ENCODE measurements at places on chromosomes 3 and 15.
A peak's percentile ranks its signal among the peaks of the same experiment; 100 is the strongest.

- DNase-seq = no peak
Observed at GRCh38 chr15:93587059-93587521, 498.1 kb upstream of the RGMA start.

DNA sequence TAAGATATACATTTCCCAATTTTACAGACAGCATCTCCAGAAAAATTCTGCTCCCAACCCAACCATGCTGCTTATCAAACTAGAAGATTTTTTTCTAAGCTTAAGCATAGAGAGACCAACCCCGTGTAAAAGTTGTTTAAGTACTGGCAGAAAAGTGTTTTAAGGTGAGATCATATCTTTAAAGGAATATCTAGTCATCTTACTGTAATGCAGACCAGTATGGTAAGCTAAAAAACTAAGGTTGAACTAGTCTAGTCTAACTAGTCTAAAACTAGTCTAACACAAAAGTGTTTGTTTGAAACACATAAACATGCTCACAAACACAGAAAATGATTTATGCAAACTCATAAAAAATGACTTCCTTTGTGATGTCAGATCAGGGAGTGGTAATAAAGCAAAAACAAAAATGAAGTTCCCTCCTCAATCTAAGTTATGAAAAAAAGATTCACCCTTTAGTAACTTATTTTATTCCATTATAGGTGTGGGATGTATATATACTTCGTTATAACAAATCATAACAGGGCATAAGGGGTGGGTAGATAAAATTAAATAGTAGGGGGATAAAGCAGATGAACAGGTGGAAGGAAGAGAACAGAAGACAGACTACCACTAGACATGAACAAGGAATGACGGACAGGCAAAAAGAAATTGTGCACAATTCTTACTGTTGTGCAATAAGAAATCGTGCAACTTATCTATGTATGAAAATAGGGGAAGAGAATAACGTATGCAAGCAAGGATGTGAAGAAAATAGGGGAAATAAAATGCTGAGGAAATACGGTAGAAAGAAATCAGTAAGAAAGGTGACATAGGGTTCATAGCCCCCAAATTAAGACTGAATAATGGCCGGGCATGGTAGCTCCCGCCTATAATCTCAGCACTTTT, 10.0 kb downstream of the MYO5A start:
- DNase-seq = no peak

GRCh38 chr3:72447059-72447946, 400.9 kb downstream of the SHQ1 start:
- peak; percentile 28 for DNase-seq

GRCh38 chr15:56261854-56262509, 18.3 kb upstream of the RFX7 start:
- DNase-seq = no peak

DNA sequence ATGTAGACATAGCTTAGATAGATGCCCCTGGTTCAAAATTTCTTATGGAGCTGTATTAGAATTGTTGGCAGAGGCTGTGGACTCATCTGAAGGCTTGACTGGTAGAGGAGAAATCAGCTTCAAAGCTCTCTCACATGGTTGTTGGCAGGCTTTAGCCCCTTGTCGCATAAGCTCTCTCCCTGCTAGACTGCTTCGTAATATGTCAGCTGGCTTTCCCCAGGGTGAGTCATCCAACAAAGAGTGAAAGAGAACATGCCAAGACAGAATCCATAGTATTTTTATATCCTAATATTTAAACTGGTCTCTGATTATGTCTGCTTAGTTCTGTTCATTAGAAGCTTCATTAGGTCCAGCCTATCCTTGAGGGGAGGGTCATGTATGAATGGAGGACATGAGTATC, 427.4 kb upstream of the NAALADL2 start:
- DNase-seq = no peak

- no peak for DNase-seq
Observed at GRCh38 chr3:69250014-69250413, 127.6 kb upstream of the LMOD3 start.

DNA sequence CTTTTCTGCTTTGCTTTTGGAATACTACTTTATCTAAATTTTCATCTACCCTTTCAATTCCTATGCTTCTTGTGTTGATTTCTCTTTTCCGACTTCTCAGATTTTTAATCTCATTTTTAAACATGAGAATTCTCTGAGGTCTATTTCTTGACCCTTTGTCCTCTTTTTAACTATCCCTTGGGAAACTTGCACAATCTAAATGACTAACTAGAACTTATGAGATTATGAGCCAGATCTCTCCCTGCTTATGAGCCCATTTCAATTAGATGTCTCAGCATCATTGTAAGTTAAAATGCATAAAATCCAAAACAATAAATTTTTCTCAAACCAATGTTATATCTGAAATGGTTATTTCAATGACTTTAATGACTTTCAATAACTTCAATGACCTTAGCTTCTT, 296.9 kb upstream of the AGTR1 start:
- DNase-seq = no peak

GRCh38 chr3:1374471-1374870, 281.6 kb downstream of the CNTN6 start:
- DNase-seq = no peak

DNA sequence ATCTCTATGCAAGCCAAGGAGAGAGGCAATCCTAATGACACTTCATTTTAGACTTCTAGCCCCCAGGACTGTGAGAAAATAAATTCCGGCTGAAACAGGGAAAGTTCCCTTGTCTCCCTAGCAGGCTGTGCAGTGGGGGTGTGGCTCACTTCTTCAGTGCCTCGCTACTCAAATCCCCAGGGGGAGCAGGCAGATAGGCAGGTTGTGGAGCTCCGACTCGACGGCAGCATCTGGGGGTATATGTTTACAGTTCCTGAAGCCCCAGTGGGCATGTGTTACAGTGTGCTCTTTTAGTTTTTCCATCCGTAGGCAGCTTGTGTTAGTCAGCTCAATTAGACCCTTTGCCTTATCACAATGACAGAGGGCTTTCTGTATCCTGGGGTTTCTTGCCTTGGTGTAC, 836.5 kb downstream of the PDCD6IP start:
- no peak for DNase-seq

GRCh38 chr3:146577662-146578061, 27.5 kb downstream of the PLSCR5 start:
- DNase-seq = no peak

GRCh38 chr3:61612211-61613194, 51.1 kb downstream of the PTPRG start:
- DNase-seq = no peak

- DNase-seq = no peak
Observed at GRCh38 chr15:91863621-91864255, 10.2 kb downstream of the SLCO3A1 start.

GRCh38 chr15:75842722-75843677, at the start of gene UBE2Q2:
Gene UBE2Q2, plus strand, starts transcription at chr15:75843447. Its CDS starts 220 bp downstream, at chr15:75843667.
- peak; percentile 3 for DNase-seq

GRCh38 chr3:29695643-29696198, 414.9 kb downstream of the RBMS3 start:
- DNase-seq = peak; percentile 75

DNA sequence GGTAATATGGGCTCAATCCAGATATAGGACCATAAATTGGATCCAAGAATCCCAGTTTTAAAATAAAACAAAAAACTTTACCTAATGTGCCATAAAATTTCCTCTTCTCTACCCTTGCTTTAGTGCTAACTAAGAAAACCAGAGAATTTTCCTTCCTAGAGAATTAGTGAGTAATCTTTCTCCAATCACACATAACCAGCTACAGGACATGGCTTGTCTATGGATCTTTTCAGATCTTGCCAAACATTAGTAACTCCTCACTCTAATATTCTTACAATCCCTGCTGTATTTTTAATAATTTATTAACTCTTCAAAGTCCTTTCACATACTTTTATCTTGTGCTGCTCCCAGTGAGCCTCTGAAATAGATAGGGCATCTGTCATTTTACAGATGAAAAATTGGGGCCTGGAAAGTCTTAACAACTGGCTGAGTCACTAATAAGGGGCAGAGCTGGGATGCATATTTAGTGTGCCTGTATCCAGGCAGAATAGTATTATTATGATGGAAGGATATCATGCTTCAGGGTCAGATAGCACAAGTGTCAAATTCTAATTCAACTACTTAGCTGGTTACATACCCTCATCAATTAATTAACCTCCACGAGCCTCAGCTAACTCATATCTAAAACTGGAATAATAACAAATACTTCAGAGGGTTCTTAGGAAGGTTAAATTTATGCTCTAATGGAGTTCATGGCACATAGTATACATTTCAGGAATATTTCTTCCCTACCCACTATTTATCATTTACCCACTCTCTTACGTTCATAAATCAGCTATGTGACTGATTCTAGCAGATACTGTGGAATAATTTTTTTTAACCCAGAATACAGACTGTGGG, 5.6 kb downstream of the ZBED2 start:
- DNase-seq = no peak

DNA sequence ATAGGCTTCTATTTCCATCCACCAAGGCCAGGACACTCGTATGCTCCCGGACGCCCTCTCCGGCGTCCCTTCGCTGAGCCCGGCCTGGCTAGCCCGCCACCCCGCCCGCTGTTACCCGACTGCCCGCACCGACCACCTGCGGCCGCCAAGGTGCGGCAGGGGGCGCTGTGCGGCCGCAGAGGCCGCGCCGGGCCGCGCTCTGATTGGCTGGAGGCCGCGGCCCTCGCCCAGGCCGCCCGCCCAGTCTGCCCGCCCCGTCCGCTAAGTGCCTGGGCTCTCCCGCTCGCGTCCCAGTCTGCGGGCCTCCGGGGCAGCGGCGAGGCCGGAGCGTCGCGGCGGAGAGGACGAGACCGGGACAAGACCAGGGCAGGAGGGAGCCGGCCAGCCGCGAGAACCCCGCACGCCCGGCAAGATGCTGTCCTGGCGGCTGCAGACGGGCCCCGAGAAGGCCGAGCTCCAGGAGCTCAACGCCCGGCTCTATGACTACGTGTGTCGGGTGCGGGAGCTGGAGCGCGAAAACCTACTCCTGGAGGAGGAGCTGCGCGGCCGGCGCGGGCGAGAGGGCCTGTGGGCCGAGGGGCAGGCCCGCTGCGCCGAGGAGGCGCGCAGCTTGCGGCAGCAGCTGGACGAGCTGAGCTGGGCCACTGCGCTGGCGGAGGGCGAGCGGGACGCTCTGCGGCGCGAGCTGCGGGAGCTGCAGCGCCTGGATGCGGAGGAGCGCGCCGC, at the start of gene SYNM:
SYNM (plus strand) TSS at position 293 of the 726 bp plus-strand sequence; CDS start at position 413, 120 bp downstream.
- DNase-seq = no peak

- DNase-seq = peak; percentile 27
Observed at GRCh38 chr3:188469228-188469885, 315.4 kb downstream of the LPP start.

GRCh38 chr15:94290730-94291129, 59.4 kb downstream of the MCTP2 start:
- no peak for DNase-seq

GRCh38 chr3:149650828-149651227, 7.0 kb downstream of the WWTR1 start:
- DNase-seq = no peak

GRCh38 chr3:56556908-56557830, at the start of gene CCDC66:
Gene CCDC66, plus strand, starts transcription at chr3:56557175. Its CDS starts 68 bp downstream, at chr3:56557243.
- peak; percentile 51 for DNase-seq

- DNase-seq = no peak
Observed at GRCh38 chr3:83873550-83873949, 1085.2 kb upstream of the CADM2 start.

DNA sequence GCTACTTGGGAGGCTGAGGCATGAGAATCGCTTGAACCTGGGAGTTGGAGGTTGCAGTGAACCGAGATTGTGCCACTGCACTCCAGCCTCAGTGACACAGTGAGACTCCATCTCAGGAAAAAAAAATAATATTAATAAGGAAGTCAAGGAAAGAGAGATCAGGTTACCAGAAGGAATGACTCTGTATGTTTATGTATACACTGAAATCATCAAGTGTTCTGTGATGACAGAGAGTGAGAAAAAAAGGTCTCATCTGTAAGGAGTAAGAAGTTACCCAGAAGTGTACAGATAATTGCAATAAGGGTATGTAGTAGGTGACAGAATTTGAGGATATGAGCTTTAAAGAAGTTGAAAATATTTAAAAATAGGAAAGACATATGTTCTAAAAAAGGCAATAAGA, 4.3 kb upstream of the CCDC50 start:
- DNase-seq = no peak

DNA sequence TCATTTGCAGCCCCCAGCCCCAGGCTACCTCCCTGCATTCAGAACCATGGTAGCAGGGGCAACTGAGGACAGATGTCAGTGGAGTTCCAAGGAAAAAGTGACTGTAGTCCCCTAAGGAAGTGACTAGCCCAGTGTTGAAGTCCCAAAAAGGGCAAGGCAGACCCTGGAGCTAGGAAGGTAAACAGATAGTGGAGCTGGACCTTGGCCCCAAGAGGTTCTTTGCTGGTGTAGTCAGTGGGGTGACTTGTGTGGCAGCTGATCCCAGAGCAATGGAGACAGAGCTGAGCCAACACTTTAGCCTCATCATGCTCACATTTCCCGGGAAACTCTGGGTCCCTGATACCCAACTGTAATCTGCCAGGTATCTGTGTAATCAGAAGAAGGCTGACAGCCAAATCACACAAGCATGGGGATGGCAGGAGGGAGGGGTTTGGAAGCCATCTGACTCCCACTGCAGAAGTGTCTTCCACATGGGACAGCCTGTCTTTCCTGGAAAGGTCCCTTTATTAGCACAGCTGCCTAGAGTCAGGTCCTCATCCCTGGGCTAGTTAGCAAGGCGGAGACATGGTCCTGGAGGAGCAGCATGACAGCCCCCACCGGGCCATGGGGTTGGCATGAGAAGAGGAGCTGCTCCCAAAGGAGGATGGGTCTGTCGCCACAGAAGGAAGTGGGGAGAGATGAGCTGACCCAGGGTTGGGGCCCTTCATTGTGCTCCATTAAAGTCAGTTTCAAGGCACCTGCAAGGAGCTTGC, 39.8 kb downstream of the PXYLP1 start:
- DNase-seq = no peak

DNA sequence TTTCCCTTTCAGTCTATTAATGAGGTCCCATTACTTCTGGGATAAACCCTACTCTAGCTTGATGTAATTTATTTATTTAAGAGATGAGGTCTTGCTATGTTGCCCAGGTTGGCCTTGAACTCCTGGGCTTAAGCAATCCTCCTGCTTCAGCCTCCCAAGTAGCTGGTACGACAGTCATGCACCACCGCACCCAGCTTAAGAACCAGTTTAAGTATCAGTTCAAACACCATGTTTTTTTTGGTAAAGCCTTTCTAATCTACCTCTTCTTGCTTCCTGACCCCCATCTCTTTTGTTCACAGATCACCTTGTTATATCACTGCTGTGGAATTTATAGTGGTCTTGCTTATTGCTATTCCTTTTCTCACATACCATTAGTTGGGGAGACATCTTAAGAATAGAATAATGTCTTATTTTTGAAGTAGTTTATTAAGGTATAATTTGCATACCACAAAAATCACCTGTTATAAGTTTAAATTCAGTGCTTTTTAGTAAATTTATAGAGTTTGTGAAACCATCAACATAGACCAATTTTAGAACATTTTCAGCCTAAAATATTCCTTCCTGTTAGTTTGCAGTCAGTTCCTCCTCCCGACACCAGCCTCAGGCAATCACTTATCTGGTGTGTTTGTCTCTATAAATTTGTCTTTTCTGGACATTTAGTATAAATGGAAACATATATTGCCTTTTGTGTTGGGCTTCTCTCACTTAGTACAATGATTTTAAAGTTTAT, 257.9 kb downstream of the PDCD6IP start:
- DNase-seq = no peak
